ENCODE measurements at places on chromosomes 7 and 10. TPM values are rescaled to one million over a fixed set of nuclear protein-coding genes. Genes with fewer than 3 reads are reported as not detected.

The SPDYE5 gene
- not detected for total RNA-seq

The DPYSL4 gene
- total RNA-seq: 0.26 TPM

The SAP25 gene
- total RNA-seq: not detected

The CYP2E1 gene
- 0.50 TPM for total RNA-seq

The STRIP2 gene
- total RNA-seq: 10.9 TPM

The PARG gene
- total RNA-seq: 37.8 TPM

The DRGX gene
- not detected for total RNA-seq

The PTF1A gene
- total RNA-seq: not detected

The VWDE gene
- total RNA-seq: under 0.01 TPM

The PI4K2A gene
- total RNA-seq: 26.6 TPM
